ENCODE measurements at places on chromosomes 13 and 19.
A peak's percentile ranks its signal among the peaks of the same experiment; 100 is the strongest.

DNA sequence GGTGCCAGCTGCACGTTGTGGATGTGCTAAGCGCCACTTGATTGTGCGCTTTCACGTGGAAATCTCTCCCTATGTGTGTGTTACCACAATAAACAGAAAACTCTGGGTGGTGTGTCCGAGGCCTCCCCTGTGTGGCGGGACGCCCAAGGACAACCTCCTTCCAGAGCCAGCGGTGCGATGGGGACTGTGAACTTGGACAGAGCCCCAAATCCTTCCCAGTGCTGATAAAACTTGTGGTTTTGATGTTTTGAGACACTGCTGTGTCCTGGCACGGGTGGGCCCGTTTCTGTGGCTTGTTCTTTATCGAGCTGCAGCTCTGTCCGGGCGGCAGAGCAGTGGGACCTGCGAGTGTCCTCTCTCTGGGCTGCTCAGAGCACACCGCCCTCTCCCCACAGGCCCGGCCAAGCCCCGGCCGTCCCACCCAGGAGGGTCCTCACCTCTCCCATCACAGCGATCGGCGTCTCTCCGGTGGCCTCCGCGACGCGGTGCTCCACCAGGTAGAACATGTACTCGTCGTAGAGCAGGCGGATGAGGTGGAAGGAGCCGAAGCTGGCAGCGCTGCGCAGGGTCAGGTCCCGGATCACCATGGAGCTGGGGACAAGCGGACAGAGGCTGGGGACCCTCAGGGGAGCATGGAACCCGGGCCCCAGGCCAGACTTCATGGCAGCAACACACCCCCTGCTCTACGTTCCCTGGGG is 18.8 kb upstream of the RANBP3 start:
- no peak for DNase-seq

- no peak for DNase-seq
Observed at GRCh38 chr19:21115430-21115829, 26.4 kb upstream of the ZNF431 start.

DNA sequence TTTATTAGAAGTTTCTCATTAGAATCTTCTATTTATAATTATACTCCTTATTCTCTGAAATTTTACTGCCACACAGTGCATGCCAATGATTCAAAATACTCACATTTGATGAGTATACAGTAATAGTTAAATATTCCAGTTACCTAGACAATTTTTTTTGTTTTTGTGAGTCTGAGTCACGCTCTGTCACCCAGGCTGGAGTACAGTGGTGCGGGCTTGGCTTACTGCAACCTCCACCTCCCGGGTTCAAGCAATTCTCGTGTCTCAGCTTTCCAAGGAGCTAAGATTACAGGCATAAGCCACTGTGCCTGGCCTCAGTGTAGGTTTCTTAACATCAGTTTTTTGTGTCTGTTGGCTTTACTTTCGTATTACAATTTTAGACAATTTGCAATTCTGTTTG is 87.1 kb downstream of the ZNF486 start:
- no peak for DNase-seq

DNA sequence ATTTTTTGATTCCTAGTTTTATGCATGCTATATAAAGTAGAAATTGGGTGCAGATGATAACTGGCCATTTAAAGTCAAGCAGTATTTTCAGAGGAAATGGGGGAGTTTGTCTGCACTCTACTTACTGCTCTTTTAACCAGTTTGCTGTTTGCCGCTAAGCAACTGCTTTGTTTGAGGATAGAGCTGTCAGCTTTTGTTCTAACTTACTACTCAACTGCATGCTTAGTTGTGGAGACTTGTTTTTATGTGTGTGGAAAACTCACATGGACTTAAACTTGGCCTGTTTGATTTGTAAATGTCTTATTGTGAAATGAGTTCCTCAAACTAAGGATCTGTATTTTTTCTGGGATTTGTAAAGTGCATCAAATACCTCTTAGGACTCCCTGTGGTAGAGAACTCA is 591.1 kb downstream of the PCDH9 start:
- no peak for DNase-seq

DNA sequence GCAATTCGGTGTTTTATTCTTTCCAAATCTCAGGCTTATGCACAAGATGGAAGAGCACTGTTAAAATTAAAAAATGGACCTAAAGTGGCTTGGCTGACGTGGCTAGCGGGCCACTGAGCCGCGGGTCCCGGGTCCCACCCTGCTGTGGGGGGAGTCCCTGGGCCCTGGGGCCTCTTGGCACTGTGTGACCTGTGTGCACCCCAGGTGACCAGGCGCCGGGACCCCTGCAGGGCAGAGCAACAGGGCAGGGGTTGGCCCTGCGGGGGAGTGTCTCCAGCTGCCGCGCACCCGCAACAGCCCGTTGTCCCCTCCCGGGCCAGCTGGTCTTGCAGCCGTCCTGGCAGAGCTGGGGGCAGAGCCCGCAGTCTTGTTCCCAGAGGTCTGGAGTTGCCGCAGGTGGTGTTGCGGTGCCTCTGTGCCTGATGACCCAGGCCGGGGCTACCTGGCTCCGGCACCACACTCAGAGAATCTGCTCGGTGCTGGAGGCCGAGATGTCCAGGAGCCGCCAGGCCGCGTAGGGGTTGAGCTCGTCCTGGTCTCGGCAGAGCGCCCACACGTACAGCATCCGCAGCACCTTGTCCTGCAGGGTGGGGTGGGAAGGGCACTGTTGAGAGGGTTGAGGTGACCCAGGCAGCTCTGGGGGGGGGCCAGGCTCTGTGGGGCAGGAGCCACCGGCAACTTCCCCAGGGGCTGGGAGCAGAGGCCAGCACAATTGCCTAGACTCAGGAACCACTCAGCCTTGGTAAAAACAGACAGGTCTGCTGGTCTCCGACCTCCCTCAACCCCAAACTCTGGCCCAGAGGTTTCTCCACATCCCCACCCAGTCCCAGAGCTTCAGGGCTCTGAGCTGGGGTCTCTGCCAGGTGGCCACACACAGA is 1.0 kb upstream of the CTXN1 start:
- no peak for DNase-seq

DNA sequence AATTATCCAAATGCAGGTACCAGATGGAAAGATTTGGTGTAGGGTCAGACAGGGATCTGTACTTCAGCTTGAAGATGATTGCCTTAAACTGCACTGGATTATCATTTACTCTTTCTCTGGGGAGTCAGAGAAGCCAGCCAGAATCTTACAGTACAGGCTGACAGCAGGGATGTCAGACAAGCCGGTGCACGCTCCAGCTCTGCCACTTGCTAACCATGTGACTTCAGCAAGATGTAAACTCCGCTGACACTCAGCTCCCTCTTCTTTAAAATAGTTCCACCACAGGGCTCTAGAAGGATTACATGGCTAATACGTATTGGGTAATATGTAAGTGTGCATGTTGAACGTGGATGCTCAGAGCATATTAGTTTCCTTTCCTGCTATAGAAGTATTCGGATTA is 251.4 kb upstream of the MAB21L1 start:
- no peak for DNase-seq

- no peak for DNase-seq
Observed at GRCh38 chr19:5988517-5989387, 10.8 kb upstream of the RANBP3 start.

DNA sequence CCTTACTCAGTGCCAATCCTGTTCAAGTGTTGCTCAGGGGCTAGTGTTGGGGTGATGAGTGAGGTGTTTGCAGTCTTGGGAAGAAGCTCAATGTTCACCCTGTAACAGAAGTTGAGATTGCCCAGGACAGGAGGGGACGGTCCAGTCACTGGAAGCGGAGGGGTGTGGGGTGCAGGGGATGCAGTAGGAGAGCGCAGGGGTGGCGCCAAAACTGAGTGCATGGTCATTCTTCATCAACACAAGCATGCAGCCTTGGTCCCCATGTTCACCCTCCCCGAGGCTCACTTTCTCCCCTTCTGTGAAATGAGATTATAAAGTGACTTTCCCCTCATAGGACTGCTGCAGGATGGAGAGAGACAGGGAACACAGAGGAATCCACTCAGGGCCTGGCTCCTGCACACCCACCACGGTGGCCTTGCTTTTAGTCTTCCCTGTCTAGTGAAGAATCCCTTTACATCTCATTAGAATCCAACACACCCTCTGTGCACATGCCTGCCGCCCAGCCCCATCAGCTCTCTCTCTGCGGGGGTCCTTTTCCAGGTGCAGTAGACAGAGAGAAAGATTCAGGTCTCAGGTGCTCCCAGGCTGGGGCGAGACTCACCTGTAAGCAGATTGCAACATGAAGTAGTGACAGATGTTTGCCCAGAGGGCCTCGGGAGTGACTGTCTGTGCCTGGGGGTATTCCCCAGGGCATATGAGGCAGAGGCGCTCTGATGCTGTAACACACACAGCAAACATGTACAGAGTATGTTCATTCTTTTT is 93.2 kb downstream of the TSHZ3 start:
- no peak for DNase-seq

GRCh38 chr13:114088234-114088633 is 44.2 kb downstream of the RASA3 start:
- no peak for DNase-seq

DNA sequence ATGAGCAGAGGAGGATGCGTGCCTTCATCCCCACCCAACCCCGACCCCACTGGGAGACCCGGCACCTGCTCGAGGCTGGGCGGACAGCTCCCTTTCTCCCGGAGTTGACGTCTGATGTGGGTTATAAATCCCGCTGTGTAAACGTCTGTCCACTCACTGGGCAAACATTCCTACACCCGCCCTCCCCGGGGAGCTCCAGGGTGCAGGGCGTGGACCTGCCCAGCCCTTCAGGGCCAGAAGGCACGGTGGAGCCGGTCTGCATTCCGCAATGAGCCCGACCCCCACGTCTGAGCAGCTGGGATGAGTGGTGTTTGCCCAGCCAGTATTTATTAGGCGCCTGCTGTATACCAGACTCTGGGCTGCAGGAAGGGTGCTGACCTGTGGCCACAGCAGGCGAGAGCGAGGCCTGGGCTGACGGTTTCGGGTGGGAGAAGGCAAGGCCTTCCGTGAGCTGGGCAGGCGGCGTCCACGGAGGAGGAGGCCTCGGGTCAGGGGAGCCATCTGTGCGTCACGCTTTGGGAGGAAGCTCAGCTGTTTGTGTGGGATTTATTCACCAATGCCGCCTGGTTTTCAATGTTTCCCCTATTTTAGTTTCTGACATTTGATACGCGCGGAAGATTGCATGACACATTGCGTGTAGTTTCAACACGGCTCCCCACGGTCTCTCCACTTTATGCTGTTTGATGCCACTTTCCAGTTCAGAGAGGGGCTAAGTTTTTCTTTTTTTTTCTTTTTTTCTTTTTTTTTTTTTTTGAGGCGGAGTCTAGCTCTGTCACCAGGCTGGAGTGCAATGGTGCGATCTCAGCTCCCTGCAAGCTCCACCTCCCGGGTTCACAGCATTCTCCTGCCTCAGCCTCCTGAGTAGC is 2.0 kb downstream of the MISP start:
- DNase-seq, result no peak

DNA sequence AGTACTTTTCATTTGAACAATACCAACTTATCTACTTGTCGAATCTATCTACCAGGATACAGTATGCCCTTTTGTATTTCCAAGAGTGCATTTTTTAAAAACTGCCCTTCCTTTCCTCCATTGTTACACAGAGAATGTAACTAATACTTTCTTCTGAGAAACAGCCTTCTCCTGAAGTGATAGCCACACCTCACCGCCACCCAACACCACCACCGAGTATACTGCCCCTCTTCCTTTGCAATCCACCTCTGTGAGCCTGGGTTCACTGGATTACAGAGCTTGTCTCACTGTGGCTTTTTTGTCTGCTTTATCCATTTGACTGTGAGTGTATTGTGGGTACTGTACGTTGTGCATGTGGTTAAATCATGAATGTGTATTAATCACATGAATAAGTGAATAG is 305.4 kb downstream of the KLF12 start:
- DNase-seq, result no peak

- DNase-seq, result no peak
Observed at GRCh38 chr13:84399320-84400085, 517.2 kb upstream of the SLITRK1 start.

DNA sequence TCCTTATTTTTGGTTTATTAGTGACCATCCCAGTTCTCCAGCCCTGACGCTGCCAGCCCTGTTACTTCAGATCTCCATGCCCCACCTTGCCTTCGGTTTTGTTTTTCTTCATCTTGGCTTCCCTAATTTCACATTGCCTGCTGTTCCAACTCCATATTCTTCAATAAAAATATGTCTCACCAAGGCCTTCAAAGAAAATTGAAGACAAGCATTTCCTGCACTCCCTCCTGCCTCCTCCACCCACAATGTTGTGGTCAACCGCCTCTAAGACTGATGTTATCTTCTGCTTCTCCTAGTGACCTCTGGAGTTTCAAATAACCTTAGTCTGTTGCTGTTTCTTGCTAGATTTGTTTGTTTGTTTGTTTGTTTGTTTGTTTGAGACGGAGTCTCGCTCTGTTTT is 14.6 kb downstream of the PLD3 start:
- DNase-seq, result no peak

DNA sequence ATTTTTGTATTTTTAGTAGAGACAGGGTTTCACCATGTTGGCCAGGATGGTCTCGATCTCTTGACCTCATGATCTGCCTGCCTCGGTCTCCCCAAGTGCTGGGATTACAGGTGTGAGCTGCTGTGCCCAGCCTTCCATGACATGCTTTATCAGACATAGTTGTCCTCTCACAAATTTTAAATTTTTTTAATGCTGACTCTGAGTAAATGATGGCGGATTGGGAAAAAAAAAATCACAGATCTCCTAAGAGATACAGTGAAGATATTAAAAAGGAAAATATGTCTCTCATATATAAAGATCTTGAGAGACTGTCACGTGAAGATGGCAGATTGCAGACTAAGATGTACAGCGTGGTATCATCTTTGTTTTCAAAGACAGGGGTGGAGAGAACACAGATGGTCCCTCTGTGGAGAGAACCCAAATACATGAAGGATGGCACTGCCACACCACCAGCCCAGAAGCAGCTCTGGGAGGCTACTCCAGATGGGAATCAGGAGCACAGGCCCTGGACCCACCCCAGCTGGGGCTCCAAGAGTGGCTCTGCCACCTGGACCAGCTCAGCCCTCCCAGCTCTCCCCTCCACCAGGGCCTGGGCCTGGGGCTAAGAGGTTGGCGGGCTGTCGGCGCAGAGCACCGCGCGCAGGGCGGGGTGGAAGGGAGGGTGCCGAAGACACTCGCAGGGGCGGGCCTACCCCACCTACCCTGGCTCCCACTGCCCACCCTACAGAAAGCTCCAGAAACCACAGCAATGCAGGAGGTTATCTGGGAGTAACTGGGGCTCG is 20.0 kb upstream of the CCNP start:
- no peak for DNase-seq

GRCh38 chr13:20188667-20189553 is 3.8 kb downstream of the GJB2 start:
- DNase-seq, result no peak

DNA sequence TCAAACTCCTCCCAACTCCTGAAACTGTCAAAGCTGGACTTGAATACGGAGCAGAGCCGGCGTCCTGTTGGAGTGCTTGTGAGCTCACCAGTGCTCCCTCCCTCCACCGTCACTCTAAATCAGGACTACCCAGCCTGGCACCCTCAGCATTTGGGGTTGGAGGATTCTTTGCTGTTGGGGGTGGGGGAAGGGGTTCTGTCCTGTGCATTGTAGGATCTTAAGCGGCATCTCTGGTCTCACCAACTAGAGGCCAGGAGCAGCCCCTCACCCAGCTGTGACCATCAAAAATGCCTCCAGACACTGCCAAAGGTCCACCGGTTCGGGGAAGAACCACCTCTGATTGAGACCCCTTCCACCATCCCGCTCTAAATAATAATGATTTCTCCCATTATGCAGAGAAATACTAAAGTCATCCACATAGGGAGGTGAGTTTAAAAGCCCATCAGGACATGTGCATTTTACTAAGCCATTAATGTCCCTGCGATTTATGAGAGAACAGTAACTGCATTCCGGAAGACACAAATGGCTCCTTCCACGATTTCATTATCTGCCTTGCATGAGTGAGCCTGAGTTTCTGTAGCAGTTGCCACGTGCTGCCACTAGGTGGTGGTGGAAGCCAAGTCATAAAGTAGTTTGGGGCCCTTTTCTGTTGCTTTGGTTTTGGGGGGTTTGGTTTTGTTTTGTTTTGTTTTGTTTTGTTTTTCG is 16.1 kb upstream of the USP29 start:
- DNase-seq, result peak; percentile 68
